ENCODE measurements at places on chromosomes 4 and X.

DNA sequence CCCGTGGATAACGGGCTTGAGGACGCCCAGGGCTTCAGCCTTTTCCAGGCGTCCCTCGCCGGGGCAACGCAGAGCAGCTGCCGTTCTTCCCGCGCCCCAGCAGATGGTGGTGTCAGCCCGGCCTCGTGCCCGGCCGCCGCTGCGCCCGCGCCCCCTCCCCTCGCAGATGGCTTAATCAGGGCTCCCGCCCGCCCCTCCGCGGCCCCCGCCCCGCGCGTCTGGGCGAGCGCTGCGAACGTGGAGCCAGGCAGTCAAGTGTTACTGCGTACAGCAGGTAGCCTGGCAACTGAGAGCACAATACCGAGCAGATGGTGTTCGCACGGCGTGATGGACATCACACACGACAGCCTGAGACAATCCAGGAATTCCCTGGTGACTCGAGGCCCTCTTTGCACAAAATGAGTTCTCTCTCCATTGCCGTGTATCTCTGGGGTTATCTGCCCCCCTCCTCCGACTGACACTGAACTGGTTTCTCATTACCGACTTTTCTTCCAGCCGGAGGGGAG is 69.3 kb downstream of the MGST2 start:
- peak; percentile 97 for DNase-seq

- no peak for DNase-seq
These were observed 47.6 kb downstream of the ARHGAP10 start for GRCh38 chr4:147779451-147779850.

GRCh38 chr4:40254608-40255392 is 58.0 kb downstream of the RHOH start:
- no peak for DNase-seq

DNA sequence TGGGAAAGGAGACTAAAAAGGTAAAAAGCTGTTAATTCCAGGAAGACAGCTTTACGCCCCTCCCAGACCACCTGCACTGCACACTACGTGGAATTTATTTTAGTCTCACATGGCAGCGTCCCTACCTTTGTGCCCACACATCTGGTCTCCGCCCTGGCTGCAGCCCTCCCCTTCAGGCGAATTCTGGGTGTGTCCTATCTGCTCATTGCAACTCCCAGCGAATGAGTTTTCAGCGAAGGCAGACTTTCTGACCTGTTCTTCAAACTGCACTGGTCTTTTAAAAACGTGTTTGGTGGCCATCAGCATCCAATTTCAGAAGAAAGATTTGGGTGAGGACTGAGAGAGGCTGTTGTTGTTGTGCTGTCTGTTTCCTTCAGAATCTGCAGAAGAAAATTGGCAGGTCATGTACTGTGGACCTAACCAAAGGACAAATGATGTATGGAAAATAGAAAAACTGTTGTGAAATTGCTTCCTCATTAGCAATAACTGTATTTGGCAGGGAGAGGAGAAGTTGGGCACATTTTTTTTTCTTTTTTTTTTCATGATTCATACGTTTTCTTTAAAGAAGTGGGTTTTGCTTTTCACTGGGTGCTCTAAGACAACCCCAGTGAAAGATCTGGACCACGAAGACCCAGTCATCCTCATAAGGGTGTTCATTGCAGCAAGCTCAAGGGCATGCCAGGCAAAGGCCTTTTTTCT is 4.2 kb downstream of the TLR8 start:
- DNase-seq: no peak

DNA sequence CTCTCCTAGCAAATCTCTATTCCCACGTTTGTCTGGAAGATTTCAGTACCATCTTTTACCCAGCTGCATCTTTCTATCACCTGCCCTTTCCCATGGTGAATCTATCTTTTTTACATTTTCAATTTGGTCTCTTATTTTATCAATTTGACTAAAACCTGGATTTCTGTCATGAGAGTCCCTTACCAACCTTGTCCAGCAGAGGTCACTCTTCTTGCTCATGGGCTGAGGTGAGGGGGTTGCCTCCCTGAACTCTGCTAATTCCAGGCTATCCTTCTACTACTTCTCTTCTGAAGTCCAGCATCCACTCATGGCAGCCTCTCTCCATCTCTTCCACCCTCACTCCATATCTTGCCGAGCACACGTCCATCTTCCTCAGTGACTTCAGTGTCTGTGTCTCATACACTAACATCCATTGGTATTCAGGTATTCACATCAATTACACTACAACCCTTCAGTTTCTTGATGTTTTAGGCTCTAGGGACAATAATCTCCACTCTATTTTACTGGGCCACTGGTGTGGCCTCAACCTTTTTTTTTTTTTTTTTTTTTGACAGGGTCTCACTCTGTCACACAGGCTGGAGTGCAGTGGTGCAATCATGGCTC is 17.8 kb upstream of the ZNF827 start:
- DNase-seq: peak; percentile 43

- peak; percentile 24 for DNase-seq
These were observed 69.8 kb upstream of the NEIL3 start for GRCh38 chr4:177239878-177240277.

- DNase-seq: no peak
These were observed 90.8 kb downstream of the SHISA3 start for GRCh38 chr4:42488114-42488513.

DNA sequence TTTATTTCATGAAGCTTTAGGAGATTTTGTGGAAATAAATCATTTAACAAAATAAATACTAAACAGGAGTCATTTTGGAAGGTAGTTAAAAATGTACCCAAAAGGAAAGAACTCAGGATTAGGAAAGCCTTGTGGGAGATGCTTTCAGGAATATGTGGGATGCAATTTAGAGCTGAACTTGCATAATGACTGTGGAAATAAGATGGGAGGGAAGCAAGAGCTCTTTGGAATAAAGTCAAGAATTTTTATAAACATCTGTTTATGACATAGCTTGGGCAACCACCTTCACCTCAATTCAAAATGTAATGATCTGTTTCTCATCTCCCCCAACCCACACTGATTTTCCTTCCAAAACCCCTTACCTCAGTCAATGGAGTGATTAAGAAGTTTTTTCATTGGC is 623.8 kb downstream of the FAT4 start:
- DNase-seq: no peak

DNA sequence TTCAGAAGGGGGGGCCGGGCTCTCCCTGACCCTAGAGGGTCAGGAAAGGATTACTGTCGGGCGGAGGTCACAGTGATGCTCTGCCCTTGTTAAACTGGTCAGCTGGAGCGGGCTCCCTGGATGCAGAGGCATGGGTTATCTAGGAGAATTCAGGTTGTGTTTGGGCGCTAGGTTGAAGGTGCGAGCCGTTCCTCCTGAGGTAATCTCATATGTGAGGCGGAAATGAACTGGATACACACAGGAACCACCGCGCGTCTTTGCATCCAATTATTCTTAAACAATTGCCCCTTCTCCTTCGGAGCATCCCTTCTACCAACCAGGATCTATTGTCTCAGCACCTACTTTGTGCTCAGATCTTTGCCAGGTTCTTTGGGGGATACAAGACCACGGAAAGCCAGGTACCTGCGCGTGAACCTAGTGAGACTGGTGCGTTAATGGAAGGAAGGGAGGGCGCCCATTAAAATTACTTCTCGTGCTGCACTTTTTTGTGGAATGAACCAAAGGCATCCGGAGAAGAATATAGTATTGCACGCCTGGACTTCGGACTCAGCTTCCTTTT is 28.4 kb downstream of the HAND2 start:
- DNase-seq: no peak

GRCh38 chr4:76641351-76641750 is 206.3 kb downstream of the SHROOM3 start:
- no peak for DNase-seq

All from SK-N-SH (cell line).